CD4-positive, alpha-beta T cell treated with Interleukin-17A for 4 hours (primary cell): ENCODE measurements at places on chromosomes 12 and 14.
A peak's percentile ranks its signal among the peaks of the same experiment; 100 is the strongest.

DNA sequence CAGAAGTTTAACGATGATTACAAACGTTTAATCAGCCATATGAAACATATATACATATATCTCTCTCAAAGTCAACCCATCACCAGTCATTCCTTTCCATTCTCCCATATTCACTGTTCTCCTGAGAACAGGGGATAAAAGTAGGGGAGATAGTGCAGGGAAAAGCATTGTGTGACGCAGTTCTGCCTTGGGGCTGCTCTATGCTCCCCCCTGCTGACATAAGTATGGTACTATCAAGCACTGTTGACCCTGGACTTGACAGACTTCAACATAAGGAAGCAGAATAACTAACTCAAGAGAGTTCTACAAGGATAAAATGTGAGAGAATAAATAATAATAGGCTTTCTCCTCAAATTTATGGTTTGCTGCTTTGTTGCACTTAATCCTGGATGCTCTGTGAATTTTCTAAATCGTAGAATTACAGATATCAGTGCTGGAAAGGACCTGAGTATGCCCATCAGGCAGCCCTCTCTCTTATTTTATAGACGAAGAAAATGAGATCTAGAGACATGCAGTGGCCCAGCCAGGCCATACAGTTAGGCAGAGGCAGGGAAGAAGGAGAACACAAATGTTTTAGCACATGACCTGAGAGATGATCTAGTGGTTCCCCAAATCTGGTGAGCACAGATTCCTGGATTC lies 87.2 kb downstream of the SCN8A start:
- peak; percentile 19 for DNase-seq

GRCh38 chr12:133202493-133203343 lies 21.4 kb downstream of the ZNF268 start:
- no peak for DNase-seq

DNA sequence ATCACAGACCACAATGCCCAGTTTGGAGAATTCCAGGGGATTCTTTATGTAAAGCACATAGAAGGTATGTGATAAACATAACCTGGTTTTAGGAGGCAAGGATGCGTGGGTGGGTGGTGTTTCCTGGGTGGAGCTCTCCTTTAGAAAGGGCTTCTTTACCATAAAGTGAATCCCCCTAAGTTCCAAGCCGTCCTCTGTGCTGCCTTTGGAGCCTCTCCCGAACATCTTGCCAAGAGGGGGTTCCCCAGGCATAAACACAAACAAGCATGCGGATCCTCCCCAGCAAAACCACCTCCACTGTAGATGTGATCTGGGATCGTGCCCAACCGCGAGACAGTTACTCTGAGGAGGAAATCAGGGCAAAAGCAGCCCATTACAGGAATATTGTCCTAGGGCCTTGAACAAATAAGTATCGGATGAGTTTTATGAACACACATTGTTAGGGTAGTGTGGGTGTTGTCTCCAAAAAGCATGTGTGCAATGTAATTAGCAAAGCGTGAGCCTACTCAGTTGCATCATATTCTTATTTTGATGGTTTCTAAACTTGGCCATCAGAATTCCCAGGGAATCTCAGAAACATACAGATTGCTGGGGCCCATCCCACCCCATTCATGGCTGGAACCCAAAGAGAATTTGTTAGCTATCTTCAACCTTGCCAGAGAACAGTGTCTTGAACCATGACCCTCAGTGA lies 48.8 kb upstream of the CORO1C start:
- DNase-seq = no peak

DNA sequence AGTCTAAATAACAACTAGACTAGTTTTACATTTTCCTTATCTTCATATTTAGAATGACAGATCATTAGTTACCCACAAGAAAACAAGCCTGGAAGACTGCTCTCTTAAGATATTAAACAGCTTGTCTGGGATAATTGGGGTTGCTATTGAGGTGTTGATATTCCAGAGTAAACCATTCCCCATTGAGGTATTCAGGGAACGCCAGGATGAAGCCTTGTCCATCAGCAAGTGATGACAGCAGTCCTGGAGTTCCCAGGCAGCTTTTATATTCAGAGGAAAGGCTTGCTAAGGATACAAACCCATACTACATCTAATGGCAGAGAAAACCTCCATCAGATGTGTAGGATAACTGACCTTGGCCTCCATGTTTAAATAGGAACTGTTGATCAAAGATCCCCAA lies 168.4 kb downstream of the MSRB3 start:
- DNase-seq = no peak

DNA sequence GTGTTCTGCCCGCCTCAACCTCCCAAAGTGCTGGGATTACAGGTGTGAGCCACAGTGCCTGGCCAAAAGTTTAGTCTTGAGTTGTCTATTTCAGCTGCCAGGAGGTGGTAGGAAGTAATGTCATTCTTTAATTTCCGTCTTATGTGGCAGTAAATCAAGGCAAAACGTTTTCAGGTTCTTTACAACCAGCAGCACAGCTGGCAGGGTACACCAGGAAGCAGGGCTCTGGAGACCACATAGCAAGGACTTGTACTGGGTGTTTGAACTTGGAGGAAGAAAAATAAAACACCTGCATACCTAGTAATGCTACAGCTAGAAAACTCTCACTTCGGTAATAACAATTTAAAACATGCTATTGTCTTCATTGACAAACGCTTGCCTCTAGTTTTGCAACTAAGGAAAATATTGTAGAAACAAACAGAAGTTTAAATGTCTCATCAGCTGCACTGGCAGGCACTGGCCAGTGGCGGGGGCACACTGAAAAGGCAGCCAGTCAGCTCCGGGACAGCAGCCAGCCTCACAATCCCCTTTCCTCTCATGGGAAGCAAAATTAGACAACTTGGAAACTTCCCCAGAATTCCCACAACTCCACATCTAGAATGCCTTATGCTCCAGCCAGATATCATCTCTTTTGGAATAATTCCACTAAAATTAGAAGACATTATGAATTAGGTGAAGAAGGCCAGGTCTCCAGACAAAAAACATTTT lies 72.2 kb downstream of the CLIP1 start:
- no peak for DNase-seq

DNA sequence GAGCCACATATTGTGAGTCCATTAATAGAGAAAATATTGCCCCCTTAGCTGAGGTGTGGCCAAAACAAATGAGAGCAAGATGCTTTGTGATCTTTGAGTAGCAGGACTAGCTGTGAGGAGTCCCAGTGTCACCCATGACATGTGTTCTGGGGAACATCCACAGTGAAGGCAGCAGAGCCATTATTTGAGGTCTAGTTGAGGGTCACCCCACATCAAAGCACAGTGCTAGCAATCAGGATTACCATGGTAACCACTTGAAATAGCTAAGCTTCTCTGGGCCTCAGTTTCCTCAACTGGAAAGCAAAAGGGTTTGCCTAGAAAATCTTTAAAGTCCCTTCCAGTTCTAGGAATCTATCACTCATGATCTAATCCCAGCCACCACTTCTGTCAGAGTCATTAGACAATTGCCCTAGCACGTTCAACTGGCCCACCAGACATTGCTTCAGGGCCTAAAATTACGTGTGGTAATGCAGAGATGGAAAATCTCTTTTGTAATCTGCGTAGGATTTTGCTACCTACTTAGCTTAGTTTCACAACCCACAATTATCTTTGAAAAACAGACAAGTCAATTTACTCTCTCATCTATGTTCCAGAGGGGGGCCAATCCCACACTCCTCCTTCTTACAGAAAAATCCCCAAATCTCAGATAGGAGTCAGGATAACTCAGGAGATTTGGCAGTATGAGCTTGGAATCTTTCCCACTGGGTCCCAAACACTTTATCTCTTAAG lies 251.2 kb upstream of the EGLN3 start:
- no peak for DNase-seq

DNA sequence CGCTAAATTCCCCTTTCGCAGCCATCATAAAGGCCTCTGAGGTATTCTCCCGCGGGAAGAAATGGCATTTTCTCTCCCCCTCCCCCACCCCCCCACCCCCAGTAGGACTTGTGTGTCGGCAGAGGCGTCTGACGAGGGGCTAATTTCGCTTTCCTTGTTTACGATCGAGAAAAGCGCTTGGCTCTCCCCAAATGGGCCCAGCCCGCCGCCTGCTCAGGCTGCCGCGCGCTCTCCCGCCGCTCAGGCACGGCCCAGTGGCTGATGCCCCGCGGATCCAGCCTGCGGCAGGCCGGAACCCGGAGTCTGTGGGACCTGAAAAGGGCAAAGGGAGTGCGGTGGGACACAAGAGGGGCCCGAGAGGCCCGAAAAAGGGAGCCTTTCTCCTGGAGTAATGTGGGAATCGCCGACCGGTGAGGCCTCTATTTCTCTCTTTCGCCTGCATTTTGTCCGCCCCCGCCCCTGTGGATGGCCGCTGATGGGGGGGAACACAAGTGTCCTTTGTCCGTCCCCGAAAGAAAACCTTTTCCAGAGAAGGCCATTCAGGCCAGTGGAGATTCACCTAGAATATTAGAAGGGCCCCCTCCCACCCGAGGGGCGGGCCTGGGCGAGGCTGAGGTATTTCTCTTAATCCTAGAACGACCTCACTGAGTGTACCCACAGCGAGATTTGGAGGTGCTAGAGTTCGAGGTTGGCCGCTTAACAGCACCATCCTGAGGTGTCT lies 9.0 kb upstream of the HOXC6 start:
- no peak for DNase-seq

DNA sequence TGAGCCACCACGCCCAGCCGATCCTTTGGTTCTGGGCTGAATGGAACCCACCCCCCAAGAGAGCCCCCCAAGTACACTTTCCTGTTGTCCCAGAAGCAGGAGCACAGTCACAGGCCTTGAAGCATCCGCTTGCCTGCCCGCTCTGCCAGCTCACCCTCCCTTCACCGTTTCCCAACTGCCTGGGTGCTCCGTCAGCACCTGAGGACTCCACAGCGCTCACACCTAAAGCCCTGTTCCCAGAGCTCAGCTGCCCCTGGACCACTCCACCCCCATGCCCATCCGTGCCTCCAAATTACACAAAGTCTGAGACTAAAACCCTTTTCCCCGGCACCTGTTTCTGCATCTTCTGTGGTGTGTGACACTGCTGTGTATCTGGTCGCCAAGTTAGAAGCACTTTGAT lies 44.3 kb upstream of the TRAF3 start:
- no peak for DNase-seq

- no peak for DNase-seq
Measured at GRCh38 chr12:49974231-49974675, 1.5 kb downstream of the AQP6 start.

GRCh38 chr14:51284241-51284640 lies 44.2 kb downstream of the TMX1 start:
- DNase-seq = no peak

- DNase-seq = no peak
Measured at GRCh38 chr12:127785540-127785939, 481.4 kb upstream of the TMEM132C start.

DNA sequence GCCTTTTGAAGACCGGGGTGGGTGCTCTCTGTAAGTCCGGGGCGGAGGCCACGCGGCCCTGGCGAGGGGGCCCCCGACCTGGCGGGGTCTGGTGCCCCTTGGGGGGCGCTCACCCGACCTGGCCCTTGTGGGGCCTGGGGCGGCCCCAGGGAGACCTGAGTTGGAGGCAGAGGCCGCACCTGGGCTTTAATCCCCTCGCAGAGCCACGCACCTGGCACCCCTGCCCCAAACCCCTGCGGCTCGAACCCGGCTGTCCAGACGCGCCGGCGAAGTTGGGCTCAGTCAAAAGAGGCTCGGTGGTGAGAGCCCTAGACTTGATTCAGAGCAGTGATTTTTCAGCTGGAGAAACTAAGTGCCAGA lies 267 bp downstream of the CFAP251 start:
- no peak for DNase-seq

DNA sequence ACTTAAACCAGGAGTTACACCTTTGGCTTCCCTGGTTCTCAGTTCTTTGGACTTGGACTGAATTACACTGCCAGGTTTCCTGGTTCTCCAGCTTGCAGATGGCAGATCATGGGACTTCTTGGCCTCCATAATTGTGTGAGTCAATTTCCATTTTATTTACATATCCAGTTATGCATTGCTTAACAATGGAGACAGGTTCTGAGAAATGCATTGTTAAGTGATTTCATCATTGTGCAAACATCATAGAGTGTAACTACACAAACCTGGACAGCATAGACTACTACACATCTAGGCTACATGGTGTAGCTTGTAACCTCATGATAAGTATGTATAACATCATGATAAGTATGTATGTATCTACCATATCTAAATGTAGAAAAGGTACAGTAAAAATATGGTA lies 276.1 kb upstream of the BTG1 start:
- DNase-seq = no peak

DNA sequence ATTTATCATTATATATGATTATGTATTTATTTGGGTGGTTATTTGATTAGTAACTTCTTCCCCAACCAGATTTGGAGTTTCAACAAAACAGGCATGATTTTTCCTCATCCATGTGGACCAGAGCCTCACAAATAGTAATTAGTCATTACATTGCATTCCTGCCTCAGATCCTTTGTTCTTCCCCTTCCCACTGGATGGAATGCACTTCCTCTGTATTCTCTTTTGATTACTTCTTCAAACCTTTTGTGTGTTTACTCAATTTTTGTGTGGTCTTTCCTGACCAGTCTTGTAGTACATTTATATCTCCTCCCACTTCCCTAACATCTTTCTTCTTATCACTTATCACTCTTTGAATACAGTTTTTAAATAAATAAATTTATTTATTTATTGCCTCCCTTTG lies 15.5 kb downstream of the SYT1 start:
- no peak for DNase-seq

GRCh38 chr14:20559461-20559904 lies 1.4 kb downstream of the RNASE9 start:
- no peak for DNase-seq

DNA sequence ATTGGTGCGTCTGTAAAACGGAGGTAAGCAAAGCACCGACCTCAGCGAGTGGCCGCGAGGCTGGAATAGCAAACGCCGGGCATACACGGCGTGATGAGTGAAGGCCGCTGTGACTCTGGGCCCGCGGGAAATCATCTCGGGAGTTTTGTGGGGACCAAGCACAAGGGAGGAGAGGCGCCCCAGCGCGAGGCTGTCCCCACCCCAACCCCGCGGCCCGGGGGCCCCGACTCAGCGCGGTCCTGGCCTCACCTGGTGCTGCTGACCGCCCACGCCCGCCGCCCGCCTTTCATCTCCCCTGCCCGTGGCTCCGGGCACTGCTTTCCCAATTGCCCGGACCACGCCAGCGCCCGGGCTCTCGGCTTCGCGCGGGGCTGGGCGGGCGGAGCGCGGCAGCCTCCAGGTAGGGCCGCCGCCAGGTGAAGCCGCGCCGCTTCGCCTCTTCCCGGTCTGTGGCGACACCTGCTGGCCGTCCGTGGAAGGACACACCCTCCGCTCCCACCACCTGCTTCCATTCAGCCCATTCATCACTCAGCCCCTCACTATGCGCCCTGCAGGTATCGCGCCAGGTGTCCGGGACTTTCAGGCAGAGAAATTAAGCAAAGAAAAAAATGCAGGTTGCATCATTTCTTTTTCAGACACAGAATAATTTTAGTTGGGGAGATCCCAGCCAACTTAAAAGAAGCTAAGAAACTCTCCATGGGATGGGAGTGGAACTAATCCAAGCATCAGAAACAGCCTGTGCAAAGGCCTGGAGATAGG lies 360.4 kb downstream of the MED13L start:
- peak; percentile 78 for DNase-seq

GRCh38 chr12:47838286-47838931 lies 18.7 kb upstream of the HDAC7 start:
- DNase-seq = peak; percentile 63

- no peak for DNase-seq
Measured at GRCh38 chr12:131828671-131829355, 620 bp downstream of the MMP17 start.

GRCh38 chr12:38607295-38607694 lies 290.7 kb downstream of the ALG10B start:
- DNase-seq = no peak
